ENCODE measurements at places on chromosomes 4 and X.
A peak's percentile ranks its signal among the peaks of the same experiment; 100 is the strongest.

- DNase-seq, result no peak
These were observed 379.5 kb downstream of the ZIC3 start for GRCh38 chrX:137945470-137945869.

- DNase-seq, result peak; percentile 48
These were observed 21.7 kb upstream of the CD38 start for GRCh38 chr4:15756361-15756861.

GRCh38 chrX:134459683-134460004, 321 bp upstream of the HPRT1 start:
- DNase-seq, result no peak

GRCh38 chrX:40207626-40208025, 109.9 kb upstream of the BCOR start:
- no peak for DNase-seq

DNA sequence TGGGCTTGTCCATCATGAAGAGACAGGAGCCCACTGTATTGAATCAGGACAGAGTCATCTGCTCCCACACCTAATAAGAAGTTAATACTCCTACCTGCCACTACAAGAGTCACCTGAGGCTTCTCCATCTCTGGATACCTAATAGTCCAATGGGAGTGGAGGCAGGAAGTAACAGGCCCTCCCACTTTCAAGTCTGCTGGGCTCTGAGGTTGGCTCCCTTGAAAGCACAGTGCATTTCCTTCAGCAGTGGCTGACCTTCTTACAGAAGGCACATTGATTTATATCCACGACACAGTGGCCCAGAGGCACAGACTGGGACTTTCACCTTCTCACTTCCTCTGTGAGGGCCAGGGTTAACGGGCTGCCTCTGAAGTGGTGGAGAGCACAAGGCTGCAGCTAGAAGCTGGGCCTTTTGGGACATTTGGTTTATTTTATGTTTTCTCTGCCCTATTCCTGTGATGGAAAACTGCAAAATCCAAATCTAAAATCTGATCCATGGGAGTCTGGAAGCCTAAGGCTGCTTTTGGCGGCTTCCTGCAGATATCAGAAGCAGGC, 38.1 kb downstream of the FRG2 start:
- DNase-seq, result no peak

DNA sequence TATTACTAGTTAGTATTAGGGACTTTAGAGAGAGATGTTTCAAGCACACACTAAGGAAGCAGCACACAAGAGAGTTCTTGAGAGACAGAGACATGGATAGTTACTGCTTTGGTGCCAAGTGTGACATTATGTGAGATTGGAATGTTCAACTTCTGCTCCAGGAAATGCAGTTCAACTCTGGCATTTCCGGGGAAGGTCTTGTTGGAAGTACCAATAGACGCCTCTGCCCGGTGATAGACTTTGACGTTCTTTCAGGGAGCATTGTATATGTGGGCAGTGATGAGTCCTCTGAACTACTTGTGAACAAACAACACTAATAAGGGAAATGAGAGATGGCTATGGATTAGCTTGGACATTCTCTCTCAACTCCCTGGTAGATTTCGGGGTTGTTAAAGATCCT, 638.1 kb upstream of the BOD1L1 start:
- no peak for DNase-seq

GRCh38 chrX:1528884-1529203, 8.1 kb downstream of the P2RY8 start:
- no peak for DNase-seq

- DNase-seq, result no peak
These were observed 223.8 kb upstream of the ZCCHC13 start for GRCh38 chrX:74080165-74080564.

DNA sequence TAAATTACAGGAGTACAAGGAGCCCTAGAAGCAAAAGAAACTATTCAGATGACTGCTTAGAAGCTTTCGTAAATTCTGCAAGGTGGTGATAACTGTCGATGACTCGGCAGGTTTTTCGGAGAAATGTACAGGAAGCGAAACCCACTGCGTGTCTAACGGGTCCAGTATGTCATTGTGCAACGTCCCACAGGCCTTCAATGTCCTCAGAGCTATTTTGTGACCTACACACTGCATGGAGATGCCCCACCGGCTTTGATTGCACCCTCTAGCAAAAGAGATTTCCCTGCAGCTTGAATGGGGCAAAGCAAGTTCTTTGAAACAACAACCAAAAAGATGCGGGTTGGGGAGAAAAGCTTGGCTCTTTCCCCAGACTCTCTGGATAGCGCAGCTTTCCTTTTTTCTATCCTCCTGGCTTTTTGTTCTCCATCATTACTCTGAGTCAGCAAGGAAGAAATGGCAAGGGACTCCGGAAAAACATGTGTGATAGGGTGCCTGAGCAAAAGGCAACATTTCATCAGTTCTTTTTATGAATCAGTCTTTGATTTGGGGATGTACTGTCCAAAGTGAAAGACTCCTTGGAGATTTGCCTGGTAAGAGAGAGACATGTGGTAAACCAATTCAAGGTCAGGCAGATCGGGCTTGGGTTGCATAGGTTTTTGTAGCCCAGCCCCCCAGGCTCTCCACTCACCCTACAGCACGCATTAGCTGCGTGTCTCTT, 112.0 kb upstream of the TBL1X start:
- DNase-seq, result no peak

- DNase-seq, result no peak
These were observed 166.7 kb downstream of the ANTXR2 start for GRCh38 chr4:79906303-79906702.

DNA sequence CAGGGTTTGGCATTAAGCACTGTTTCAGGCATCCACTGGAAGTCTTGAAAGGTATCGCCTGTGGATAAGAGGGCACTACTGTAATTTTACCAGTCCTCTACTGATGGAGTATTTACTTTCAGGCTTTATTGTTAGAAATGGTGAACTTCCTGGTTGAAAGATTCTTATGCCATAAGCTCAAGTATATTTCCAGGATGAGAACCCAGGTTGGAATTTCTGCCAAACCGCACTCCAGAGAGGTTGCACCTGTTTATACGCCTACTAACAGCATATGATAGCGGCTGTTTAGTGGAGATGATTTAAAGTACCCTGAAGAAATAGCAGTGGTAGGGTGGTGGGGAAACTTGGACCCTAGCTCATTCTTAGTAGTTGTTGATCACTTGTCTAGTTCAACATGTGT, 9.9 kb downstream of the FNIP2 start:
- no peak for DNase-seq

GRCh38 chr4:128353791-128354190, 66.2 kb upstream of the PGRMC2 start:
- DNase-seq, result no peak

DNA sequence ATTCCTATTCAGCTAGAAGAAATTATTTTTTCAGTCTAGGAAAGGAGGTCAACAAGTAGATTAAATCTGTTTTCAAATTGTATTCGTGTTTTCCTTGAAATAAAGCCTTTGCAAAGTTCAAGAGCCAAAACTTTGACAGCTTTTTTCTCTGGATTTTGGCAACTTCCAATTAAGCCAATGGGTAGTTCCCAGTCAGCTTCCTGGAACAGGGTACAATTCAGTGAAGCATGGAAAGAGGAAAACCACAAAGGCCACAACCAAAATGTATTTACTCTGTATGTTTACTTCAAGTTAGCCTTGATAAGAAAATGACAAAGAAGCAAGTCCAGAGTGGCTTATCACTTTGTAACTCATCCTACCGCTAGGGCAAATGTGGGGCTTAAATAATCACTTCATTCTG, 188.6 kb downstream of the COMMD8 start:
- no peak for DNase-seq

DNA sequence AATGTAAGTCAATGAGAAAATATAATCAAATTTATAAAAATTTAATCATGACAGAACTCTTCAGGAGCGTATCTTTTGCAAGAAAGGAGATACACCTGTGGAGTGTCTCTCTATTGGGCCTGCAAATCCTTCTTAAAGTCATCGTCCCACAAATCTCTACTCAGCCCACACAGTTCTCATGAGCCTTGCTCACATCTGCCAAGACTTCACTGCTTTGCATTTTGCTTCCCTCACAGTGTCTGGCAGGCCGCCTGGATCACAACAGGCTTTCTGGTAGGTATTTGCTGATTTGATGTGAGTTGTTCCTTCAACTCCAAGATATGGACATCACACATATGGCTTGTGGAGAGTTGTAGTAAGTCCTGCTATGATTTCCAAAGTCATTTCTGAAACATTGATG, 183.1 kb upstream of the ARX start:
- DNase-seq, result no peak

- no peak for DNase-seq
These were observed 36.6 kb upstream of the UGT2A1 start for GRCh38 chr4:69689599-69689998.

DNA sequence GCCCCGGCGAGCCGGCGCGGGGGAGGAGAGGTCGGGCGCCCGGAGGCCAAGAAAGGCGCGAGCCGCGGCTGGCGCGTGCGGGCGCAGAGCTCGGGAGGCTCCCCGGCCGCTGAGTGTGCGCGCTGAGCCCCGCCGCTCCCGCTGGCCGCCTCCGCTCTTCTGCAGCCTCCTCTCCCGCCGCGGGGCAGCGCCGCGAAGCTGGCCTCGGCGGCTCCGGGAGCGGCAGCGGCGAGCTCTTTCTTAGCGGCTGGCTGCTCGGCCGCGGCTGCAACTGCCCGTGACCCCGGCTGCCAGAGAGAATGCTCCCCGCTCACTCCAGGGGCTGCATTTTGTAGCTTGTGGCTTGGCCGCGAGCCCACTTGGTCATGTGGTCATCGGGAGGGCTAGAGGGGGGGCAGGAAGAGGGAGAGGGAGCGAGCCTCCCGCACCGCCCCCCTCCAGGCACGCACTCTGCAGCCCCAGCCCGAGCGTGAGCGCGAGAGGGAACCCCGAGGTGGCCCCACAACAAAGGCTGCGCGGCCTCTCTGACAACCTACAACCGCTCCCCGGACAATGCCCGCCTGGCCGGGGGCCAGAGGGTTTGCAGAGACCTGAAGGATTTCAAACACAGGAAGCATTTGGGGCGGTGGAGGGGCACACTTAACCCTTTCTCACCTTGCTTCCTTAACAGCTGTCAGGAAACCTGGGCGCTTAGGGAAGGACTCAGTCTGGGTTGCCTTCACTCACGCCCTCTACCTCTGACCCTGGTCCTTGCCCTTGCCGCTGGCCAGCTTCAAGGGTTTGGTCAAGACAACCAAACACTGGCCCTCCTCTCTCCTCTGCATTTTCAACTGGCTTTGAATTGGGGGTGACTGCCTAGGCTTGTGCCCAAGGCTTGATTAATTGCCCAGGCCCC, at the start of gene APLN:
APLN (minus strand) TSS at position 305 of the 895 bp plus-strand sequence. CDS start 326 bp downstream, outside the sequence.
- DNase-seq, result no peak

- peak; percentile 18 for DNase-seq
These were observed 174.5 kb downstream of the NSUN7 start for GRCh38 chr4:40924096-40924792.

GRCh38 chr4:5569451-5569850, 138.9 kb downstream of the EVC2 start:
- no peak for DNase-seq

DNA sequence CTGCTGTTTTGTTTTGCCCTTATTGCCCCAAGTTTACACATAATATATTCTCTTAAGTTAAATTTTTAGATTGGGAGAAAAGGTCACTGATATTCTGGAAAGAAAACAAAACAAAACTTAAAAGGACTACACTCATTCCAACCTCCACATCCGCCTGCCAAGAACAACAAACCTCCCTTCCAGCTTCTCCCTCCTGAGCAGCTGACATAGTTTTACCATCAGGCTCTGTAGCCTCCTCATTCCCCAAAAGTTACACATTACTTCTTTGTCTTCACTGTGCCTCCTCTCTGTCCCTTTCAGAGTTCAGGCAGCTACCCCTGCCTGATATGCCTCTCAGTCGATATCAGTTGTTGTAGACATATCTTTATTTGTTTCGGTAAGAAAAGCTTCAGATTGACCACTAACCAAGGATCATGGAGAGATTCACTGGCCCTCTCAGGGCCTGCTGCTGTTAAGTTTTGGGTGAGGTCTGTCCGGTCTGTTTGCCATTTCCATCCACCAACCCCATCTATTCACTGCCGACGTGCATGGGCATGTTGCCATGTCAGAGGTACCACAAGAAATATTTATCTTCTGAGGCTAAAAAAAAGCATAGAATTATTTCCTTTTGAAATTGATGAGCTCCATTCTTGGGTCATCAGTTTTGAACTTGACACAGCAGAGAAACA, 164.1 kb downstream of the GASK1B start:
- no peak for DNase-seq

DNA sequence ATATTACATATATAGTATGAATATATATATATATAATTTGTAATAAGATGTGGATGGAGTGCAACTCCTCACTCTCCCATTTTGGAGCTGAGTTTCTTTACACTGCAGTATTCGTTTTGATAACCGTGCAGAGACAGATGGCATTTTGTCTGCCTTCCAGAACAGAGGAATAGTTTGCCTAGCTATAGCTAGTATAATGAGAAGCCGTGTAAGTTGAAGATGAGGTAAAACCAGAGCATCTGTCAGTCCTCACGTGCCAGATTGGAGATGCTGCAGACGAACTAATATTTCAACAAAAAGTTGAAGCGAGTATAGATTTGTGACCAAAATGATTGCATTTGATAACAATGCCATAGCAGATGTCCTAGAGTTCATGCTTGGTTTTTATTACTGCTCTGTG, 180.6 kb downstream of the FMR1NB start:
- no peak for DNase-seq

GRCh38 chr4:98468709-98469108, 189.7 kb downstream of the TSPAN5 start:
- no peak for DNase-seq

DNA sequence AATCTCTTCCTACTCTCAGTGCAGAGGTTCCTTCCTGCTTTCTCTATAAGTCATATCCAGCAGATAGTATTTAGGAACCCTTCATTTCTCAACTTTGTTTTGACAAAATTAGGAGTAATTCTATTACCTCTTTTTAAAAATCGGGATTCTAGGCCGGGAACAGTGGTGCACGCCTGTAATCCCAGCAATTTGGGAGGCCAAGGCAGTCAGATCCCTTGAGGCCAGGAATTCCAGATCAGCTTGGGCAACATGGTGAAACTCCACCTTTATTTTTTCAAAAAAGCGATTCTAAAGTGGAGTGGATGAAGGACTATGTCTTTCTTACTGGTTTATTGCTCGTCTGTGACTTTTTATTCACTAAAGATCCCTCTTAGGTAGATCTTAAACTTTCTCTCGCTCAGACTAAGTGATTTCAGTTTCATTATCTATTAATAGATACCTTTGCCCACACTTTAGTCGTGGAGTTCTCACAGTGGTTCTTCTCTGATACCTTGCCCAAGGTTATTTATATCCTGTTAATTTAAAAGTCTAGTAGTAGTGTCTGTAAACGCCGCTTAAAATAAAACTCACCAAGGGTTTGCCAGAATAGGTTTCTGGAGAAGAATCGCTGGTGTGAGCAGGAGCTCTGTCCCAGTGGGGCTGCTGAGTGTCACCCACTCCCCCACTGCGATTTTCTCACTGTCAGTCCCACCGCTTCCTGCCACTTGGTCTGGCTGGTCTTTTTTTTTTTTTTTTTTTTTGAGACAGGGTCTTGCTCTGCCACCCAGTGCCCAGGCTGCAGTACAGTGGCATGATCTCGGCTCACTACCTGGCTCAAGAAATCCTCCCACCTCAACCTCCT, 27.0 kb upstream of the TMEM131L start:
- DNase-seq, result no peak

GRCh38 chr4:41185614-41186592, 28.4 kb downstream of the APBB2 start:
- no peak for DNase-seq

- no peak for DNase-seq
These were observed 2.6 kb downstream of the LAS1L start for GRCh38 chrX:65532016-65532415.

- no peak for DNase-seq
These were observed 95.2 kb downstream of the SHROOM4 start for GRCh38 chrX:50718776-50719175.

GRCh38 chr4:147761218-147761883, 29.5 kb downstream of the ARHGAP10 start:
- no peak for DNase-seq

Data from activated CD8-positive, alpha-beta memory T cell treated with anti-CD3 and anti-CD28 coated beads for 4 hours (primary cell).